ENCODE measurements at places on chromosomes 11 and 22.

DNA sequence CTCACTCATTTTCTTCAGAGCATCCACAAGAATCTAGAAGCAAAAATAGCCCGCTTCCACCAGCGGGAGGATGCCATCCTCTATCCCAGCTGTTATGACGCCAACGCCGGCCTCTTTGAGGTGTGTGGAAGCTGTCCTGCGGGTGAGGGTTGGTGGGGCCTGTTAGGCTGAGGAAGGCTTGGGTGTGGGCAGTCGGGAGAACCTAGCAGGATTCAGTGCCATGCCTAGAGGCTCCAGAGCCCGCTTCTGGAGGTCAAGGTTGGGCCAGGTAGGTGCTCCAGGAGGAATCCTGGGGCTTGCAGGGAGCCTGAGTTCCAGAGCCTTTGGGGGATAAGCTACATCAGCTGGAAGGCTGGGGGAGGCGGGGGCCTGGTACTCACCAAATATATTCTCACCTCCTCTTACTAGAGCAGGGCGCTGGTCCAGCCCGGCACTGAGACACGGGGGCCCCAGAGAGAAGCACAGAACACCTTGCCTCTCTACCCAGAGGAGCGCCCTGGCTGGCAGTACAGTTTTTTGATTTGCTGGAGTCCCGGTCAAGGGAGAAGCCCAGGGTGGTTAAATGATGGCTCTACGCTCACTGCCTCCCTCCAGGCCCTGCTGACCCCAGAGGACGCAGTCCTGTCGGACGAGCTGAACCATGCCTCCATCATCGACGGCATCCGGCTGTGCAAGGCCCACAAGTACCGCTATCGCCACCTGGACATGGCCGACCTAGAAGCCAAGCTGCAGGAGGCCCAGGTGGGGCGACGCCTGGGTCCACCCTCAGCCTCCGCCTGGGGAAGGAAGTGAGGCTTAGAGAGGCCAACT, 5.3 kb downstream of the GCAT start:
- DNase-seq: no peak

DNA sequence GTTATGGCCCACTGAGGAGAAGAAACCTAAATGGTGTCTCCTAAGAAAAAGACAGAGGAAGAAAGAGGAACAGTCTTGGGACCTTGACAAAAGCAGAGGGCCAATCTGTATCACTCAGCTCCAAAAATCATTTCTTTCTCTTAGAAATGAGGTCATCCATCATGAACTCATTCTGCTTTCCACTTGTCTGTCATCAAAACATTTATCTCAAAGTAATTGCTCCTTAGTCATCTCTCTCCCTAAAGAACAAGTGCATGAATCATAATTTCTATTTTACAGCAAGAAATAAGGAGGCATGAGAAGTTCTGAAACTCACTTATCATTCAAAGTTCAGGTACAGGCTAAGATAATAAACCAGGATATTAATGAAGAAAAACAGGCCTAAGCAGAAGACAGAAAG, 375.6 kb downstream of the KCNA4 start:
- DNase-seq: no peak

GRCh38 chr22:41070665-41071331, 21.6 kb upstream of the EP300 start:
- DNase-seq: no peak

DNA sequence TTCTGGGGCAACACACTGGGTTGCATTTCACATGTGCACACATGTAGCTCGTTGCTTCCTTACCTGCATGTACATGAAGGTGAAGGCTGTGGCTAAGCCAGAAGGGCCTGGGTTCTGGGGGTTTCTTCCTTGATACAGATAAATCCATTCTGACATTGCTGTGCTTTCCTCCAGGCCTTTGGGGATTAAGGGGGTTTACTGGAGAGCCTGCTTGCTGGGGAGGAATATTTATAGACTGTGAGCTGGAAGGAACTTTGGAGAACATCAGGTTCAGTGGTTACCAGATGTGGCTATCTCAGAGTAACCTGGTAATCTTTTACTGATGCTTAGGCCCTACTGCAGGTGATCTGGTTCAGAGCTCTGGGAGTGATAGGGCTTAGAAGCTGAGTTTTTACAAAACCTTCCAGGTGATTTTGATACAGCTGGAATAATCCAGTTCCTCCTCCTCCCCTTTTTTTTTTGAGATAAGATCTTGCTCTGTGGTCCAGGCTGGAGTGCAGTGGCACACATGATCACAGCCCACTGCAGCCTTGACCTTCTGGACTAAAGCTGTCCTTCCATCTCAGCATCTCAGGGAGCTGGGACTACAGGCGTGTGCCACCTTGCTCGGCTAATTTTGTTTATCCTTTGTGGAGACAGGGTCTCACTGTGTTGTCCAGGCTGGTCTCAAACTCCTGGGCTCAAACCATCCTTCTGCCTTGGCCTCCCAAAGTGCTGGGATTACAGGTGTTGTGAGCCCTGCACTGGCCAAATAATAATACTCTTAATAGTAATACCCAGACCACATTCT, 19.9 kb downstream of the ACO2 start:
- DNase-seq: no peak

- DNase-seq: no peak
Observed at GRCh38 chr11:27388869-27389268, 25.9 kb upstream of the CCDC34 start.

DNA sequence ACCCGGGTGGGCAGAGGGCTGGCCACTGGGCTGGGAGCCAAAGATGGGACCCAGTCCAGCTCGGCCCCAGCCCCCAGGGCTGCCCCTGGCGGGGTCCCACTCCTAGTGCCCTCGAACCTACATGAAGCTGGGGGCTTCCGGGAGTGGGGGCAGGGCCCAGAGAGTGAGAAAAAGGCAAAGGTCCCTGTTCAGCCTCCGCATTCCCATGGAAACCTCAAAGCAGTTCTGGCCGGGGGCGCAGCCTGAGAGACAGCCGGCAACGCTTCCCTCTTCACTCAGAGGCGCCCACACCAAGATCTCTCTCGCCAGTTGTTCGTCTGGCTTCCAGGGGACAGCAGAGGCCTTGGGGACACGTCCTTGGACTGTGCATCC, 22.4 kb upstream of the ARHGAP8 start:
- DNase-seq: no peak

- no peak for DNase-seq
Observed at GRCh38 chr11:20600551-20600950, 1.1 kb downstream of the SLC6A5 start.

GRCh38 chr11:123392844-123393243, 37.2 kb upstream of the GRAMD1B start:
- DNase-seq: no peak

- no peak for DNase-seq
Observed at GRCh38 chr11:100740440-100740839, 53.4 kb downstream of the ARHGAP42 start.

- no peak for DNase-seq
Observed at GRCh38 chr22:30228509-30229359, 17.8 kb downstream of the LIF start.

DNA sequence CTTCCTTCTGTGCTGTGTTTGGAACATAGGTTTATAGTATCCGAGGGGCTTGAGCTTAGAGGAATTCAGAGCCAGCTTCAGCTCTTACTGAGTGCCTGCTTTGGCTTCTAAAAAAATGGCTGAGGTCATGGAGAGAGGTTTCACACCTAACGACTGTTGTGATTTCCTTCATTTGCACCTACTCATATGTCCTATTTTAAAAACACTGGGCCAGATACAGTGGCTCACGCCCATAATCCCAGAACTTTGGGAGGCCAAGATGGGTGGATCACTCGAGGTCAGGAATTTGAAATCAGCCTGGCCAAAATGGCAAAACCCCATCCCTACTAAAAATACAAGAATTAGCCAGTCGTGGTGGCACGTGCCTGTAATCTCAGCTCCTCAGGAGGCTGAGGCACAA, 38.3 kb upstream of the SYT13 start:
- no peak for DNase-seq

DNA sequence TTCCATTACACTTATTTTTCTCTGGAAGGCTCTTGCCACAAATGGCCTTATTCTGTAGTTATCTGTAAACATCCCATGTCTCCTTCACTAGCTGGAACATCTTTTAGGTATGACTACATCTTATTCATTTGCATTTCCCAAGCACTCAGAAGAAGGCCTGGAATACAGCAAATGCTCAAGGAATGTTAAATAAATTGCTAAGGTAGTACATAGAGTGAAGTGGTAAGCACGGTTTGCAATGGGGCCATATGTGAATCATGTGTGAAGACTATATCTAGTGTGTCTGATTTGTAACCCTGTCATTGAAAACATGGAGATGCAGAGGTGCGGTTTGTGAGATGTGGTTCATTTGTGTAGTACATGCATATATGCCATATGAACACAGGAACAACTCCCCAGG, 33.5 kb downstream of the GDPD4 start:
- DNase-seq: no peak

DNA sequence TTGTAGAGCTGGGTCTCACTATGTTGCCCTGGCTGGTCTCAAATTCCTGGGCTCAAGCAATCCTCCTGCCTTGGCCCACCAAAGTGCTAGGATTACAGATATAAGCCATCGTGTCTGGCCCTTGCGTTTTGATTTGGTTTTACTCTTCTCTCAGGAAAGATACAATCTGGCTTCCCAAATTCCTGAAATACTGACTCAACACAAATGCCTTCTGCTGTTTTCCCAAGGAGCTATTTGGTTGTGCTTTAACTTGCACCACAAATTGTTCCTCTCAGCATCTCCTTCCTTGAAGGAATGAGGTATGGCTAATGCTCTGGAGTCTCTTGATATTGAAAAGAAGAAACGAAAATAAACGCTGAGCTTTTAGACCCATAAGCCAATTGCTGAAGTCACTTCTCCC, 110.0 kb upstream of the PAX6 start:
- no peak for DNase-seq

DNA sequence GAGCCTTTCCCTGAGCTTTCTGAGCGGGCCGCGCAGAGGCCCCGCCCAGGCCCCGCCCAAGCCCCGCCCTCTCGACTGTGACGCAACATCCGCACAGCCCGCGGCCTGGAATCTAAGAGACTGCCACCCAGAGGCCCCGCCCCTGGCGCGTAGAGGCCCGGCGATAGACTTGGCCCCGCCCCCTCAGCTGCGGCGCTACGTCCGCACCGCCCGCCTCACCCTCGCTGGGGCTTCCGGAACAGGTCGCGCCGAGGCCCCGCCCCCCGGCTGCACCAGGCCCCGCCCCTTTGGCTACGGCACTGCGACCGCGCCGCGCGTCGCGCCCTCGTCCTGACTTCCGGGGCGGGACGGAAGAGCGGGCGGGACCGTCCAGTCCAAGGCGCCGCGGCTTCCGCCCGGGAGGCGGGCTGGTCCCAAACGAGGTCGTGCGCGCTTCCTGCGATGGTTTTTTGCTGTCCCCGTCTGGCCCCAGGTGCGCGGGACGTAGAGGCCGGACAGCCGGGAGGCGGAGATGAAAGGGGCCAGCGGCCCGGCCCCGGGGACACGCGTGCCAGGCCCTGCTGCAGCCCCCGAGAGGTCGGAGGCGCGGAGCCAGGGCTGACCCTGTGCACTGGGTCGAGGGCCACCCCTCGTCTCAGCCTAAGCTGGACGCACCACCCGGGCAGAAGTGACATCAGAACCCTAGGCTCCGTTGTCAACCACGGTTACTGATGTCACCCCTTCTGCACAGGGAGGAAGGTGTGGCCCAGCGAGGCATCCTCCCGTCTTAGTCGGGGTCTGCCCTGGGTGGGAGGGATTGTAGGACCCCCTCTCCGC, 59.0 kb upstream of the WNT7B start:
- DNase-seq: peak; percentile 96

GRCh38 chr22:35620624-35621251, 3.6 kb upstream of the MB start:
- no peak for DNase-seq

GRCh38 chr11:122153746-122154145, 37.7 kb upstream of the BLID start:
- no peak for DNase-seq

DNA sequence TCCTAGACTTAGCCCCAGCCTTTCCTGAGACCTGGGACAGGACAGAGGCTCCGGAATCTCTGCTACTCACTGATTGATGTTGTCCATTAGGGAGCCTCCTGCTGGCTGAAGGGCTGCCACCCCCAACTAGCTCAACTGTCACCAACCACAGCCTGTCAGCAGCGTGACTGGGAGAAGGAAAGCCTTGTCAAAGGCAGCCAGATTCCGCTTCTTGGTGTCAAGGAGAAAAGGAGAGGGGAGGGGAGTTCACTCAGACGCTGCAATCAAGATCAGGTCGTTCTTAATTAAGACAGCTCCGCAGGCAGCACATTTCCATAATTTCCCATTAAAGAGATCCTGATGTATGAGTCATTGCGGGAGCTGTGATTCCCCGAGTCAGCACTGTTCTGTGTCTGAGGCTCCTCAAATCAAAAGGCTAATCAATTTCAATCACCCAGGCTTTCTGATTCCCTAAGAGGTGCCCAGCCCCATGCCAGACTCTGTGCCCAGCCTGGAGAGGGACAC, 152.8 kb upstream of the ZBED5 start:
- no peak for DNase-seq

DNA sequence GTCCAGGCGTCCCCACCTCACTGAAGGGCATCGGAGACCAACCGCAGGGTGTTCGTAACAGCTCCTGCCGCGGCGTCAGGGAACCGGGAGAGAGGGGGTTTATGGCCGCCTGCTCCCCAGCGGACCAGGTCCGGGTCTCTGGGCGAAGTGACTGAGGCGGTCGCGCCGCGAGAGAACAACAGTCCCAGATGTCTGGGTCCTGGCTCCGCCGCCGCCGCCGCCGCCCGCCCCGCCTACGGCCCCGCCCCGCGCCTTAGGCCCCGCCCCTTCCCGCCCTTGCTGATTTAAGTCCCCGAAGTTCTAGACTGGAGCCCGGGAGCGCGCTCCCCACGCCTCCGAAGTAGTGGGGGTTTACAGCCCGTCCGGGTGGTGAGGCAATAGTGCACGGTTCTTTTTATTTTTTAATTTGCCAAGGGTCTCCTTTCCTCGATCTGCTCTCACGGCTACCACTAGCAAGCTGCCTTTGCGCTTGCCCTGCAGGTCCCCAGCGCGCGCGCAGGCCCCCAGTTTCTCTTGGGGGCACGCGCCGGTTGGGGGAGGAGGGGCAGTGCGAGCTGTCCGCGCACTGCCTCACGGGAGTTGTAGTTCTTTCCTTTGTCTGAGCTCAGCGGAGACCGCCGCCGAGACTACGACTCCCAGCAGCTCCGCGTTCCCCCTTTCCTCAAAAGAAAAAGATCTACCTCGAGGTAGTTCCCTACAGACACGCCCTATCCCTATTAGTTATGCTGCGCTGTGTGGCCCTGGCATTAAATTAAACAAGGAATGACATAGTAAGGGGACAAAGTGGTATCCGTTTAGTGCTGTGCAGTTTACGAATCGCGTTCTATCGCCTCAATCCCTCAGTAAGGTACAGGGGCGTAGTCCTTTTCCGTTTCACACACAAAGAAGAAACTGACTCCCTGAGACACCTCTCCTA, at the start of gene PGM2L1:
Gene PGM2L1 (minus strand): TSS at position 190 of the 916 bp plus-strand sequence. CDS start 272 bp downstream, outside the sequence.
- peak; percentile 80 for DNase-seq

DNA sequence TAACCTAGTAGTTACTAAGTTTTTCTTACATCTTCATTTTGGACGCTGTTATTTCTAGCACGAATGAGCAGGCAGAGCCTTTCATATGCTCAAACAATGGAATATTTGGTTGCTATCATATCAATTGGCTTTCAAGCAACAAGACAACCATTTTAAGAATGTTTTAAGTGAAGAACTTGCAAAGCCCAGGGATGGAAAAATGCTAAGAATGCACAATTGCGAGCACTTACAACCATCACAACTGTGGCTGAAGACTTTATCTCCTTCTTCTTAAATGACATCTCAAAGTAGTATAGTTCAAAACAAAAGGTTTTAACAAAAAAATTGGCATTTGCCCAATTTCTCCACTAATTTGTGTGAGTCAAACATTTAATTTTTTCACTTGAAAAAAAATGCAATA, 8.3 kb upstream of the MMP1 start:
- DNase-seq: no peak

Measured in HuH-7.5 (cell line).